ENCODE measurements at places on chromosomes 6 and 20.
A peak's percentile ranks its signal among the peaks of the same experiment; 100 is the strongest.

- DNase-seq: no peak
These were observed 140.4 kb upstream of the UFL1 start for GRCh38 chr6:96381246-96381645.

DNA sequence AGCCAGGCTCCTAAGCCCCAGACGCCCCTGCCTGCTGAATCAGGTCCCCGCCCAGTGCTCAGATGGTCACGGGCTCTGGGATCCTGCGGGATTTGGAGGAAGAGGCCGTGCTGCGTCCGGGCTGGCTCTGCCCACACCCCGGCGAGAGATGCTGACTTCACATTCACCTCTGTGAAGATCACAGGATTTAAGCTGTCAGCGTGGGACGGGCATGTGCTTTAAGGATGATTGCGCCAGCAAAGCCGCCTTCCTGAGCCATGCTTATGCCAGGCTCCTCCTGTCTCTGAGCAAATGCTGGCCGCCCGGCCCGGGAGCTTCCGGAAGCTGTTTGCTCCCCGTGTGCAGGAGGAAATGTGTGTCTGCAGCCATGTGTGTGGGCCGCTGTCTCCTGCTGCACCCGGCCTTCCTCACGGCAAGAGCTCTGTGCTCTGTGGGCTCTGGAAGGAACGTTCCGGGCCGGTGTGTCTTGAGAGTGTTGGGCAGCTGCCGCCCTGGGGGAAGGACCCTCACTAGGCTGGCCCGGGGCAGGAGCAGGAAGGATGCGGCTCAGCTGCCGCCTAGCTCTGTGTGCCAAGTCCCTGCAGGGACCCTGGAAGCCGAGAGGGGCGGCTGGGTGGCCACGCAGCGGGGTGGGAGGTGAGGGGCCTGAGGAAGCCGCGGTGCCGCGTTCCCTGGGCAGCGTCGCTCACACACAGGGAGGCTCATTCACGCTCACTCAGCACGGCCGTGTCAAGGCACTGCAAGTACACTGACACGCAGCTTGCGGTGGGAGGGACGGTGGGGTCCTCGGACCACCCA, 19.0 kb upstream of the BHLHE23 start:
- DNase-seq: no peak

DNA sequence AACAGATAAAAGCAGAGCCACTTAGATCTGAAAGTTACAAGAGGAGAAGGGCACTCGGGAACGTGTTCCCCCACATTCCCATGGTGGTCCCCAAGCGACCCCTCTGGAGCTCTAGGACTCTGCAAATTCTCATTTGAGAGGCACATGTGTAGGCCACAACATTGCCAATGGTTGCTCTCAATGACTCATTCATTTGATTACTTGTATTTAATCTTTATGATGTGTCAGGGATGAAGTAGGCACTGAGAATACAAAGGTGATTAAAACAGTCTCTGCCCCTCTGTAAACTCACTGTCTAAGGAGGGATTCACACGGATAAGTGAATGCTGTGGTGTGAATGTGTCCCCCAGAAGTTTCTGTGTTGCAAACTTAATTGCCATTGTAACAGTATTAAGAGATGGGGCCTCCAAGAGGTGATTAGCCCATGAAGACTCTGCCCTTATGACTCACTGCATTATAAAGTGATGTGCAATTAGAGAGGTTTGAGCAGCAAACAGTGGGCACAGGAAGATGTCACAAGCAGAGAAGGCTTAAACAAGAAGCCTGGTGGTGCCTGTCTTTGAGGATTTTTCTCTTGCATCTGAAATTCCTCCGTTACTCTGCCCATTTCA, 34.0 kb upstream of the TRAM2 start:
- DNase-seq: no peak

DNA sequence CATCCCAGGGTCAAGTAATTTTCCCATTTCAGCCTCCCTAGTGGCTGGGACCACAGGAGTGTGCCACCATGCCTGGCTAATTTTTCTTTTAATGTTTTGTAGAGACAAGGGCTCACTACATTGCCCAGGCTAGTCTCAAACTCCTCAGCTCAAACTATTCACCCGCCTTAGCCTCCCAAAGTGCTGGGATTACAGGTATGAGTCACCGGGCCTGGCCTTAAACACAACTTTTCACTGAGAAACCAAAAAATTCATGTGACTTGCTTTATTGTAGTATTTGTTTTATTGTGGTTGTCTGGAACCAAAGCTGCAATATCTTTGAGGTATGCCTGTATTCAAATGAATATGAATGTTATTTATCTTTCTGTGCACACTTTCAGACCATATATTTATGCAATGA, 72.2 kb downstream of the RWDD2A start:
- no peak for DNase-seq

DNA sequence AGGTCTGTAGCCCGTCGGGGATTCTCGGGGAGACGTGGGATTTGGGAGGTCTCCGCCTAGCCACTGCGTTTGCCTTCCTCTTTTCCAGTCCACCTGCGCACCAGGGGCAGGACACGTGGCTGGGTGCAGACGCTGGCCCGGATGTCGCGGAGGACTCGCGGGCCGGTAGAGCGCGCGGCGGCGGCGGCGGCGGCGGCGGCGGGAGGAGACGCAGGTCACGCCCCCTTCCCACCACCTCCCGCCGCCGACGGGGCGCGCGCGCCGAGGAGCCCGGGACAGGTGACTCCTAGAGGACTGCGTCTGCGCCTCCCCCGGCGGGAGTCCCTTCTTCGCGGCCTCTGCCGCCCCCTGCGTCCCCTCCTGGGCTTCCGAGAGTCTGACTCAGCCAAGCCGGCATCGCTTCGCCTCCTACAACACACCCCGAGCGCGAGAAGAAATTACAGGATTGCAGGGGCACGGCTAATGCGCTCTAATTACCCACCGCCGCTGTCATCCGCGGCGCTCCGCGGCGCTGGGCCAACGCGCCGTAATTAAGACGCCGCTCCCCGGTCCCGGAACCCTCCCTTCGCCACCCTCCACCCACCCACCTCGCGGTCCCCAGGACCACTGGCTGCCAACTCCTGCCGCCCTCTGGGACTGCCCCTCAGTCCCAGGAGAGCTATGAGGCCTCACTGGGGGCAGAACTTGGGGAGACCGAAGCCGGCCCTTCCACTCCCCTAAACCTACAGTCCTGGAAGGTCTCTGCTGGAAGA, 124.5 kb downstream of the MRPL14 start:
- DNase-seq: peak; percentile 68

DNA sequence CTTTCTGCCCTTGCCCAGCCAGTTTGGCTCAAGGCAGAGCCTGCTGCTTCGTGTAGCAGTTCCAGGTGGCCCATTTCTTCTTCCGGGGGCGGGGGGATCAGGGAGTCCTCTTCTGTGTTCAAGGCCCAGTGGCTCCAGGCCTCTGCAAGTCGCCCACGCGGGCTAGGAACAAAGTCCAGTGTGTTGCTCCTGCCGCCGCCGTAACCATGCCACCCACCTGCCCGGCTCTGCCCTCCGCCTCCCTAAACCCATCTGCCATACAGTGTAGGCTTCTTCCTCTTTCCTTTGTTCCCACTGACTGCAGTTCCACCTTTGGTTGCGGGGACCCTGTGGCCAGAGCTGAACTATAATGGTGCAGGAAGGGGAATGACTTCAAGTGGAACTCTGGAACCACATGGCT, 43.9 kb upstream of the SRF start:
- DNase-seq: no peak

GRCh38 chr20:57695012-57695411, 14.8 kb downstream of the PMEPA1 start:
- DNase-seq: no peak

- no peak for DNase-seq
These were observed 280.4 kb downstream of the FOXC1 start for GRCh38 chr6:1890071-1890470.

- DNase-seq: no peak
These were observed 72.5 kb downstream of the FLRT3 start for GRCh38 chr20:14264869-14265268.

GRCh38 chr6:4906293-4907276, 97.3 kb downstream of the RPP40 start:
- DNase-seq: no peak

GRCh38 chr20:51042657-51043247, 19.8 kb upstream of the KCNG1 start:
- no peak for DNase-seq

DNA sequence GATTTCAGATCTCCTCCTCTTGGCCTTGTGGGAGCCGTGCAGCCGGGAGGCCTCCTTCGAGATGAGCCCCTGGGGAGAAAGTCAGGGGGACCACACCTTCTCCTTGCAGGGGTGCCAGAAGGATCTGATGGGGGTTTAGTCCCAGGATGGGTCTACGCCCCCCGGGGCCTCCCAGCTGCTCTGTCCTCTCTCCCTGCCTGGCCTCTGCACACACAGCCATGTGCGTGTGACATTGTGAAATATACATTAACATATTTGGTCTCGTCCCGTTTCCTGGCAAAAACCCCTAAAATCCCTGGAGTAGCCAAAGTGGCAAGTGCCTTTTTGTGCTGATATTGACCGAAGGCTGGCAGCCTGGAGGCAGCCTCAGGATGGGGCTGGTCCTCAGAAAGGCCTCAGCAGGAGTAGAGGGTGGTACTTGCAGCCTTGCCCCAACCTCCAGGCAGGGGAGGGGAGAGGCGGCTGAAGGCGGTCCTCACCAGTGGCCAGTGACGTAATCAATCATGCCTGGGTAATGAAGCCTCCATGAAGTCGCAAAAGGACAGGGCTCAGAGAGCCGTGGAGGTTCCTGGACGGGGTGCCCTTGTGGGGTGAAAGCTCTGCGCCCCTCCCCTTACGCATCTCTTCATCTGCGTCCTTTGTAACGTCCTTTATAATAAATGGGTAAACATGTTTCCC, 5.1 kb upstream of the HELZ2 start:
- no peak for DNase-seq

GRCh38 chr6:161265554-161265953, 8.3 kb downstream of the AGPAT4 start:
- peak; percentile 89 for DNase-seq

GRCh38 chr6:5998711-5999687, 7.7 kb downstream of the NRN1 start:
- DNase-seq: no peak

DNA sequence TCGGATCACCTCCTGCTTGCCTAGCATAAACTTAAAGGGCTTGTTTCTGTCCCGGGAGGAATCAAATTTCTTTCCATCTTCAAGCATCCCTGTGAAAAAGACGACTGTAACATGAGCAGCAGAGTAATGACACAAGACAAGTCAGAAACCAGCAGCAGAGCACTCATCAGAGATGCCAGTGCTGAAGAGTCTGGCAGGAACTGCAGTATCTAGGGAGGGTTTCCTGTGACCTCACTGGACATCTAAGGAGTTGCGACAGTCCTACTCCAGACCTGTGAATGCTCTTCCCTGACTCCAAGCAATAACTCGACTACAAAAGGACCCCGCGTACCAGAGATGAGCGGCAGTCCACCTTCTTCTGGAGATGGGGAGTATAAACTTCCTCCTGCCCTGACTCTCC, 17.3 kb downstream of the FKBP1A start:
- no peak for DNase-seq

GRCh38 chr20:57383447-57384347, 7.5 kb upstream of the RBM38 start:
- no peak for DNase-seq

DNA sequence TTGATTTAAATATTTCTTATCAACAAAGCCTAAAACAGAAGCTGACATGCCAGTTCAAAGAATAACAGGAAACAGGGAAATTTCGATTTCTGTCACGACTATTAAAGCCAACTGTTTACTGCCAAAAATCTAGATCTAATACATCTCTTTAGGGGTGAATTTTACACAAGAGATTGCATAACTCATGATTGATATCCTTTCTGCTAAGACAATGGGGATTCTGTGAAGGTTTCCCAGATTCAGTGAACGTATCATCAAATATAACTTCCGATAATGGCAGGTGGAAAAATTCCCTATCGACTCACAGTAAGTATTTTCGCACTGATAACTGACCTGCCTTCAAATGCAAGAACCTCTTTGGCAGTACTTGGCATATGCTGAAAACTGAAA, 42.9 kb downstream of the NHSL1 start:
- no peak for DNase-seq

- DNase-seq: no peak
These were observed 37.8 kb upstream of the IGF2R start for GRCh38 chr6:159931112-159931511.

DNA sequence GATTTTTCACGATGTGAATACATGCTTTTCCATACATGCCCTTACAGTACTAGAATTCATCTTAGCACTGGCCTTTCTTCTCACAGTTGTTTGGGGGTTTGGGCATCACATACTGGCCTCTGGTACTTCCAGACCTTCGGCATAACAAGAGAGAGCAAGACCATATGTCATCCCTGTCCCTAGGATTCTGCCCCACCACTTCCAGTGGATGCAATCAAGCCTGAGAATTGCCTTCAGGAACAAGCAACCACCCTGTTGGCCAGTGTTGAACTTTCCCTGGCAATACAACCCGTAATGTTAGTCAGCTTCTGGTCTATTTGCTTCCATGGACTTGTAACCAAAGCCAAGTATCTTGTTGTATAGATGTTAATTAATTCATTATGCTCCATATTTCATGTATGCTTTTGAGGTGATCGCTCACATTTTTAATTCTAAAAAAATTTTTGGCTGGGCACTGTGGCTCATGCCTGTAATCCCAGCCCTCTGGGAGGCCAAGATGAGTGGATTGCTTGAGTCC, 15.4 kb upstream of the SLPI start:
- no peak for DNase-seq

GRCh38 chr6:22442826-22443225, 126.5 kb upstream of the HDGFL1 start:
- DNase-seq: no peak

- DNase-seq: no peak
These were observed 4.6 kb downstream of the PTGIS start for GRCh38 chr20:49563015-49563980.

- peak; percentile 57 for DNase-seq
These were observed 121.2 kb downstream of the MAP3K7 start for GRCh38 chr6:90465686-90466085.

DNA sequence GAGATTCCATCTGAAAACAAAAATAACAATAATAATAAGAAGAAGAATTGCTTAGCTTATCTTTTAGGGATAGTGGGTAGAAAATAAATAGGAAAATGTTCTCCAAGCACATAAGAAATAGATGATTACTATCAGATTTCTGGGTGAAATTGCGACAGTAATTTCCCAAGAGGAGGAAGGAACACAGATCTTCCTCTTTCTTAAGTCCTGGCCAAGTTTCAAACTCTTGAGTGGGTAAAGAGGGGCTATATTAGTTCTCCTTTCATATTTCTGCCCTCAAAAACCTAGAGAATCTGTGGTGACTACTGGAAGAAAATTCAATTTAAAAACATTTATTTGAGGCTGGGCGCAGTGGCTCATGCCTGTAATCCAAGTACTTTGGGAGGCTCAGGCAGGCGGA, 63.7 kb downstream of the PHACTR2 start:
- DNase-seq: peak; percentile 19

GRCh38 chr6:29232725-29233124, 62.0 kb downstream of the OR2J2 start:
- DNase-seq: no peak

DNA sequence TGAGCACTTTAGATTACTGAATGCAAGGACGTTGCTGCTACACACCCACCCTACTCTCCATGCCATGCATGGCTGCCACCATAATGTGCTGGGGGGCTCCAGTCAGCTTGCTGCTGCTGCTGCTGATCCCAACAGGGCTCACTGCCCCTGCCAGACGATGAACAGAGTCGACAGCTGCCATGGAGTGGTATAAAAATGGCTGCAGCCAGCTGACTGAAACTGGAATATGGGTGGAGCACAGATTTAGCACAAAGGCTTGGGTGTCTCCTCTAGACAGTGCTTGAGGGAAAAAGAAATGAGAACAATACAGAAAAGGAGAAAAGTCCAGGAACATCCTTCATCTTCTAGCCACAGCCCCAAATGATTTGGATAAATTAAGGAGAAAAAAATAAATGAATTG, 150.7 kb downstream of the PDSS2 start:
- no peak for DNase-seq
